WTC11 (cell line): ENCODE measurements at places on chromosomes 3 and 15. TPM values are rescaled to one million over a fixed set of nuclear protein-coding genes. Genes with fewer than 3 reads are reported as not detected.

- DNase-seq = no peak
Measured at GRCh38 chr3:76627236-76627635, 412.7 kb upstream of the ROBO2 start.

DNA sequence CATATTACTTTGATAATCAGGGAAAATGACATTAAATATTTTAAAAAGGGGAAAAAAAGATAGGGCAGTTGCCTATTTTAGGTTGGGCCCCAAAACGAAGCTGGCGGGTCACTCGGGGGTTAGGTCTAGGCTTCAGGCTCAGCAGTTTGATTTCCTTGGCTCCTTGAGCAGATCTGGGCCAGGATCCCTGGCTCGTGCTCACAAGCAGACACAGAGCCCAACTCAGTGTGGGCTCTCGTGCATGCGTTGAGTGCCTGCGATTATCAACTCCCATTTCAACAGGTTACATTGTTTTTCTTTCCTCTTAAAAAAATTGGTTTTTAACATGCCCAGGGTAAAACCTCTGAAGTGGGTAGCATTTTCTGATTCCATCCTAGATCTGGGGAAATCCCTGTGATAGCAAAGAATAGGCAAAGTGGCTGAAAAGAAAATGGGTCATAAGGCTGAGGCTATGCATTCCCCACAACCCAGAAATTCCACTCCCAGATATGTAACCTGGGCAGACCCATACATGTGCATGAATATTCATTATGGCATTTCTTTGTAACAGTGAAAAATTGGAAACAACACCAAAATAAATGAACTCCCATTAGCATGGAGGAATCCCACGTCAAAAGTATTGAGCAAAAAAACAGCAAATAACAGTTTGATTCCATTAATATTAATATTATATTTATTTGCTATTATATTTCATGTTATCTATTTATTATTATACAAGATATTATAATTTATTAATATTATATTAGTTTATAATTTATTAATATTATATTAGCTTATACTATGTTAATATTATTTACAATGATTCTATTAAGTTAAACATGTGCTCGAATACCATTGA lies 27.8 kb downstream of the FAM43A start:
- DNase-seq = no peak

DNA sequence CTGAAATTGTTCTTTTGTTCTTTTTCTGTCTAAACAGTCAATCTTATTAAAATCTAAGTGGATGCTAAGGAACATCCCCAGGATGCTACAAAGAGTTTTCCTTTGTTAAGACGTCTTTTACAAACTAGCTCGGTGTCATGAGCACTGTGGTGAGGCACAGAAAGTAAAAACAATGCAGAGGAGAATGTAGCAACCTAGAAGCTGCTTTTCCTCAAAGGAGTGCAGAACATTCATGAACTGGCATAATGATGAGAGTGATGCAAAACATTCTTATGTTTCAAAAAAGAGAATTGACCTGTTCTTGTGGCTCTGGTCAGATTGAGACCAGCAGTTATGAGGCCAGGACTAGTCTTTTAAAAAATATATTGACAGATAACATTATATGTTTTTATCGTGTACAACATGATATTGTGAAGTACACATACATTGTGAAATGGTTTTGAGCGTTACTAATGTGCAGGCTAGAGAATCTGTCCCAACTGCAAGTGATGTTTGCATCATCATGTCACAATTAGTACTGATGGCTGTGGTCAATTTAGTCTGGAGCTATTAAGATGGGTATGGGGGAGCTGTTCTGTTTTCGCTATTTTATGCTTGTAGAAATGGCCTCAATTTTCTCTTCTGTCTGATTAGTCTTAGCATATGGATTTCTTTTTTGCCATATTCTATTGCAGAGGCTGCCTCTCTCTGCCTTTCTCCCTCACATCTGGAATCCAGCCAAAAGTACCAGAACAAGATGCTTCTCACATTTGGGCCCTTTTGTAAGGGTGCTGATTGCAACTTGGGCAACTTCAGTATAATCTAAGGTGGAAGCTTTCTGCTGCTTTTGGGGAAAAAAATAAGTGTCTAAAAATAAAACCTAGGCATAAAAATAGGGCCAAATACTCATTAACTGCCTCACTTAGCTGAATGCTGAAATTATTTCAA lies 50.2 kb downstream of the HHLA2 start:
- DNase-seq = no peak

GRCh38 chr3:129056451-129057173 lies 4.0 kb upstream of the GP9 start:
- no peak for DNase-seq

NLGN1 gene
- total RNA-seq = 12.4 to 16.5 TPM (median 15.7 TPM) in 3 replicates

ROBO2 gene
- total RNA-seq = 11.7 to 12.4 TPM (median 12.0 TPM) in 3 replicates

CYP1A2 gene
- 0.07 TPM in 1 of 3 replicates, not detected in the others for total RNA-seq

DNA sequence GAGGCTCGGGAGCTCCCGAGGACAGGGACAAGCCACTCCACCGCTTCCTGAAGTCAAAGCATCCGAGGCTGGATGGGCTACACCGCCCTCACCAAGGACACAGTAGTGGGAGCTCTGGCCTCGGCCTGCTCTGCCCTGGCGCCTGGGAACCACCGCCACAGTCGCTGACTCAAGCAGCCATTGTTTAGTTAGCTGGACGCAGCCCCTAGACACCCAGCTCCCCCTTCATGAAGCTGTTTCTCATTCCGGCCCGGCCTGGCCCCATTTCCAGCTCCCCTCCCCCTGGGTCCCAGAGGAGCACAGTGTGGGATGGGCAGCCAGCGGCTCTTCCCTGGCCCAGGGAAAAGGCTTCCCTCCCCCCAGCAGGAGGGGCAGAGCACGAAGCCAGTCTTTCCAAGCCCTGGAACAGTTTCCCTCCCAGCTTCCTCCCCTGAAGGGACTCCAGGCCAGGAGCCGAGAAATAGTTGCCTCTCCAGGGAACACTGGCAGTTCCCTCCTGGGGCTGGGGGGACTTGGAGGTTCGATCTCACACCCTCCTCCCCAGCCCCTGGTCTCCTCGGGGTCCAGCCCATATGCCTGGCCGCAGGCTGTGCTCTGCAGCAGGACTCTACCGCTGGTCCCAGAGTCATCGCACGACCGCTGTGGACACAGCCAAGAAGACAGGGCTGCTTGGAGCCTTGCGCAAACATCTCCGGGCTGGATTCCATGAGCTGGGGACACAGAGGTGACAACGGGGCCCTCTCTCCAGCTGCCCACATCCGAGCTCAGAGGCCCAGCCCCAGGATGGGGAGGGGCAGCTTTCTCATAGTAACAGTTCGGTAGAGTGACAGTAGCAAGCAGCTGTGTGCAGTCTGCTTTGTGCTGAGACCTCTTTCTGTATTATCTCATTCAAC lies 10.0 kb downstream of the PLXND1 start:
- no peak for DNase-seq

- no peak for DNase-seq
Measured at GRCh38 chr3:161070252-161070930, 34.8 kb downstream of the B3GALNT1 start.

DNA sequence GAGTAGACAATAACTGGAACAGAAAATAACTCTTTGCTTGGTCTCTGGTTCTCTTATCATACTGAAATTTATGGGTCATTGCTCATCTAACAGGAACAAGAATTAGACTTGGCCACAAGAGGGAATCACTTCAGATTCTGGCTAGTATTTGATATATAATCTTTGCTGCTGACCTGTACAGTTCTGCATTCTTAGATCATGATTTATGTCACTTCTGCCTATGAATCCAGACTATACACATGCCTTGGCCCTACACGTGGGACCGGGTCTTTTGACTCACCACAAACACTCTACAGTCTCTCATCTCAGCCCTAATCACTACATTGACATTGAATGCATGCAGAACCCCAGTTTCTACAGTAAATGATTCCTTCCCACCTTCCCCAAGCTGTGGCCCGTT lies 162.5 kb upstream of the SOX2 start:
- DNase-seq = no peak

GRCh38 chr3:141332416-141332815 lies 35.9 kb upstream of the ZBTB38 start:
- DNase-seq = no peak

DNA sequence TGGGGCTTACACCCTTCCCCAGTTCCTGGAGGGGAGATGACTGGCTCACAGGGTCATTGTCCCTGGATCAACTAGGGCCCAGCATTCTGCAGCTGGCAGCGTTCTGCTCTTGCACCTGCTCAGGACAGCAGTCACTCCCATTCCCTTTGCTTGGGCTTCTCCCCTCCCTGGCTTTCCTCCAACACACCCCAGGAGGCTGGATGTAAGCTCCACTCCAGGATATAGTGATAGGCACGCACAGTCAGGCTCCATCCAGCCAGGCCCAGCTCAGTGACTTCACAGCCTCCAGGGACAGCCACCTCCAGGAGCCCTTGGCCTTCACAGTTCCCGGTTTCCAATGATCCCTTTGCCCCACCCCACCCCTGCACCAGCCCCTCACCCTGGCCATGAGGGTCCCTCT lies 1.9 kb downstream of the SPTBN5 start:
- no peak for DNase-seq

DNA sequence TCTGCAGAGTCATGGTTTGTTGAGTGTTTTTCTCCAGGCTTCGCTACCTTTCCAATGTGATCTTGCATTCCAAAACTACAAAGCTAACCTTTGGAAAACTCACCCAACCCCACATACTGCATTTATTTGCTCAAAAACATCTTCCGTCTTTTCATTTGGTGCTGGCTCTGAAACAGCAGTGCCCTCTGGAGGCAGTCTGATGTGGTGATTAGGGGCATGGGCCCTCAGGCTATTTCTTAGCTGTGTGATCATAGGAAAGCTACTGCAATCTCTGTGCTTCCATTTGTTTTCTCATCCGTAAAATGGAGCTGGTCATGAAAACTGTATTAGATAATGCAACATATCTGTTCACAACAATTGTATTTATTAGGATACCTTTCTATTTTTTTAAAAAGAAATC lies 47.0 kb downstream of the MTHFS start:
- DNase-seq = peak; percentile 63

DNA sequence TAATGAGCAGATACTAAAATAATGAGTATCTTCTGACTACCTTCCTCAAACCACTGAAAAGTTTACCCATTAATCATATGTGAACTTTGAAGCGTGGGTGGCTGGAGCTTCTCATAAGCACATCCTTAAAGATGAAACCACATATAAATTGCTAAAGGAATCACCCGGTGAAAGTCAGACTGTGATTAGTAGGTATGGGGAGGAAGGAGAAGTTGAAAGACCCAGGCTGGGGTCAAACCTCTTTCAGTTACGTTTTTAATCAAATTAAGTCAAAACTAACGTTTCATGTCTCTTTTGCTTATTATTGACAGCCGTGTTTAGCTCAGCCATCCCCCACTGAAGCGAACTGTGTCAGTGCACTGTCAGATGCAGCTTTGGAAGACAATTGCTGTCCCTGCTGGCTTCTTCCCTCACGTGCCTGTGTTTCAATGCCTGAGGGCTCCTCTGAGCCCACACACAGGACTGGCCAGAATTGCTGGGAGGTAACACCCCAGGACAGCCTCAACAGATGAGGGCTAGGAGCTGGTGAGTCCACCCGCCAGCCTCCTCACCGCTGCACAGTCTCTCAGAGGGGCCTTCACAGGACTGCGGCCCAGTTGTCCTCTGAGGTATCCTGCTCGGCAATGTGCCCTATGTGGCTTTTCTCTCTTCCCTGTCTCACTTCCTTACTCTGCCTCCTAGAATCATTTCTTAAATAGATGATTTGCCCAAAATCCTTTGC lies 29.3 kb upstream of the SH3BP5 start:
- DNase-seq = peak; percentile 14

GRCh38 chr15:85661859-85662258 lies 132.9 kb downstream of the KLHL25 start:
- no peak for DNase-seq

SCN11A gene
- total RNA-seq = 0.13 to 0.27 TPM (median 0.25 TPM) in 3 replicates

PSTPIP1 gene
- total RNA-seq = 1.3 to 1.6 TPM (median 1.5 TPM) in 3 replicates
